ENCODE measurements at places on chromosomes 7 and 10.
A peak's percentile ranks its signal among the peaks of the same experiment; 100 is the strongest.

- peak; percentile 44 for DNase-seq
These were observed 116.2 kb downstream of the SH3PXD2A start for GRCh38 chr10:103739039-103739764.

DNA sequence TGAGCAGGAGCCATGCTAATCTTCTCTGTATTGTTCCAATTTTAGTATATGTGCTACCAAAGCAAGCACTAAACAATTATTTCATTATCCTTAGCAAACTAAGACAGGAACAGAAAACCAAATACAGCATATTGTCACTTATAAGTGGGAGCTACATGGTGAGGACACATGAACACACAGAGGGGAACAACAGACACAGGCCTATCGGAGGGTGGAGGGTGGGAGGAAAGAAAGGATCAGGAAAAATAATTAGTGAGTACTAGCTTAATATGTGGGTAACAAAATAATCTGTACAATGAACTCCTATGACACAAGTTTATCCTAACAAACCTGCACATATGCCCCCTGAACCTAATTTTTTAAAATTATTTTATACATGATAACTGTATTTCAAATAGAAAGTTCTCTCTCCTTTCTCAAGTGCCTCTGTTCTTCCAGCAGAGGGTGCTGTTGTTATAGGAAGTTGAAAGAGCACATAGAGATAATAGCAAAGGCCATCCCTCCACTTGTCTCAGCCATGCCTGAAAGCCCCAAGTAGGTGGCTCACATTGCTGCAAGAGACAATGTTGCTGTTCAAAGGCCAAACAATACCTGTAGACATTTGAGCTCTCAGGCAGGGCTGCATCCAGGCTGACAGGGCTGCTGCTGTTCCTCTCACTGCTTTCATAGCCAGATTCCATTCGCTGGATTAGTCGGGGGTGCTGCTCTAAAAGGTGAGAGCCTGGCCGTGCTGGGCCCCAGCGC is 33.4 kb upstream of the PPP3CB start:
- DNase-seq: peak; percentile 36

DNA sequence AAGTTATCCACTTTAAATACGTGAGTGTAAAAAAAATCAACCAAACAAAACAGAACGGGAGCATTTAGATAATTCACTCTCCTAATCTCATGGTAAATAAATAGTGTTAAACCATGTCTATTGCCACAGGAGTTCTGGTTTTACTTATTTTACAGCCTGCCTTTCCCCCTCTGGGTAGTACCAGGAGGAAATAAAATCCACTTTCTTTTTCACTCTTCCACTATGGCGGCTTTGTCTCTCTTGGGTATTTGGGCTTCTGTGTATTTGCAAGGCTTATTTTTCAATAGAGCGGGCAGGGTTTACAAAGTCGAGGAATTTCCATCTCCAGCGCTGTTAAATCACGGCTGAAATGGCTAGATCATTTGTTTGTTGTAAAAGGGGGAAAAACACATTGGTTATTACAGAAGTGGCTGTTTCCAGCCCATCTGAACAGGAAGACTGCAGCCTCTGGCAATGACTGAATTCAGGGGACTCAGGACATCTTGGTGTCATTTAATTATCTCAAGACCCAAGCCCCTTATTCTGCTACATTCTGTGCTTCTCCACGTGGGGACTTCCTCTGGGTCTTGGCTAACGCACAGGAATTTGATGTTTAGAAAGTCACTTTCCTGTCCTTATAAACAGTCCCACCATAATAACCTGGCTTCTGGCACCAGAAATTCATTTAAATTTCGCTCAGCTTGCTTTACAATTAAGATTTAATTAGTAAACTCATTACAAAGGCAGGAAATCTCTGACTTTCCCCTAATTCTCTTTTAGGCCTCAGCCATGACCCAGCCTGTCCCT is 323.9 kb downstream of the GATA3 start:
- DNase-seq: no peak

- no peak for DNase-seq
These were observed 110.4 kb downstream of the OSBPL3 start for GRCh38 chr7:24869572-24869971.

DNA sequence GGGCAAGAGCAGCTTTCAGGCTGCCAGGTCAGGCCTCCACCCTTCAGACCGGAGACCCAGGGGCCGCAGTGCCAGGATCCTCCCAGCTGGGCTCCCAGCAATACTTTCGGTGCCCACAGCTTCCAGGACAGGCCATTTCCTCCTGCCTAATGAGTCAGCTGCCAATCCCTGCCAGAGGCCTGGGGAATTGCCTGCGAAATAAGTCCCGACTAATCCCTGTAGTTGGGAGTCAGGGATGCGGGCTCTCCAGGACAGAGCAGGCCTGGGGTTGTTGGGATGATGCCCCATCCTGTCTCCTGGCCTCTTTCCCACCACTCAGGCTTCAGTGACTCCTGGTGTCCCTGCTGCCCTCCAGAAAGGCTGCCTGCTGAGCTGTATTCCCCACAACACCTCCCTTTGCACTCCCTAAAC is 143.5 kb upstream of the UNC5B start:
- DNase-seq: no peak

Data from smooth muscle cell of the brain vasculature (primary cell).